Right ventricle myocardium superior (tissue), 1 donor: ENCODE measurements at places on chromosomes 1 and 21. TPM values are rescaled to one million over a fixed set of nuclear protein-coding genes. Genes with fewer than 3 reads are reported as not detected.

DNA sequence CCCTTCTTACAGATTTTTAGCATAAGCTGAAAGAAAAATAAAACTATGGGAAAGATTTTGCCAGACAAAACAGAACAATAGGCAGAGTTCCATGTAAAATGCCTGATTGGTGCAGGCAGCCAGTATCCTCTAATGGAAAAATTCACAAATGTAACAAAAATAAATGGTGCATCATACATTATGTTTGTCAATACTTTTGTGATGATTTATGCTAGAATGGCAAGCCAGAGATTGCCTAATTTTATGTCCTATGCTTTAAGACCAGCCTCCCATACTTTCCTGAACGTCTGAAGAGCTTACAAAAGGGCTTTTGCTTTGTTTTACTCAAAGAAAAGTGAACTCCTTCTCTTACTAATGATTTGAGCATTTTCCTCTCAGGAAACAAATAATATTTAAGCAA lies 81.5 kb upstream of the KCNJ15 start:
- DNase-seq: no peak

DNA sequence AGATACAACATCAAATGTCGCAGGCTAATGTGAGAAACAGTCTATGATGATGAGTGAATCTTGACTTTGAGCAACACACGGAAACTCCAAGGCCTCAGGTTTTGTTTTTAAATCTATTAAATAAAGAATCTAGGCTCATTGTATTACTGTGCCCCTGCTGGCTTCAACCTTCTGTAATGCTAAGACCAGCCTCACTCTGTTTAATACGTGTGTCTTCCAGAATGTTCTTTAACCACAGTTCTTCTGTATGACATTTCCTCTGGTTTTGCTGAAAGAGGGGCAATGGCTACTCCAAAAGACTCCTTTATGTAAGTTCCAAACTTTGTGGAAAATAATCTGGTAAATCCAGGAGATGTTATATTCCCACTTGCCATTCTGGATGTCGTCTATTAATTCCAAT lies 101.1 kb upstream of the TIAM1 start:
- no peak for DNase-seq

DNA sequence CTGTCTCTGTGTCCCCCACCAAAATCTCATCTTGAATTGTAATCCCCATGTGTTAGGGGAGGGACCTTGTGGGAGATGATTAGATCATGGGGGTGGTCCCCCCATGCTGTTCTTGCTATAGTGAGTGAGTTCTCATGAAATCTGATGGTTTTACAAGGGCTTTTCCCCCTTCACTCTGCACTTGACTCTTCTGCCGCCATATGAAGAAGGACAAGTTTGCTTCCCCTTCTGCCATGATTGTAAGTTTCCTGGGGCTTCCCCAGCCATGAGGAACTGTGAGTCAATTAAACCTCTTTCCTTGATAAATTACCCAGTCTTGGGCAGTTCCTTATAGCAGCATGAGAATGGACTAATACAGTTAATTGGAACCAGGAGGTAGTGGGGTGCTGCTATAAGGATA lies 137.1 kb upstream of the RAB4A start:
- DNase-seq: no peak

- DNase-seq: no peak
Observed at GRCh38 chr1:156549390-156549789, 23.0 kb downstream of the IQGAP3 start.

- no peak for DNase-seq
Observed at GRCh38 chr1:202571719-202572339, 138.4 kb downstream of the SYT2 start.

ERICH3 gene
- not detected for total RNA-seq

- no peak for DNase-seq
Observed at GRCh38 chr1:198196630-198197029, 39.8 kb downstream of the NEK7 start.

MYCL gene
- total RNA-seq: 1.2 TPM

DNA sequence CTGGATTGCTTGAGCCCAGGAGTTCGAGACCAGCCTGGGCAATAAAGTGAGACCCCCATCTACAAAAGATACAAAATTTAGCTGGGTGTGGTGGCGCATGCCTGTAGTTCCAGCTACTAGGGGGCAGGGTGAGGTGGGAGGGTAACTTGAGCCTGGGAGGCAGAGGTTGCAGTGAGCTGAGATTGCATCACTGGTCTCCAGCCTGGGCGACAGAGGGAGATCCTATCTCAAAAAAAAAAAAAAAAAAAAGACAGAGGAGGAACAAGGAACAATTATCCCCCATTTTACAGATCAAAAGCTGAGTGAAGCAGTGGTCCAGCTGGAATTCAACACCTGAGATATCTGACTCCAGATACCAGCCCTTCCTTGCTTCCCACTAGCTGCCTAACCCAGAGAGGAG lies 34.8 kb downstream of the L1TD1 start:
- DNase-seq: no peak
